ENCODE measurements at places on chromosomes 6 and 20.
A peak's percentile ranks its signal among the peaks of the same experiment; 100 is the strongest.

GRCh38 chr20:33653900-33654596 is 8.1 kb upstream of the C20orf144 start:
- no peak for DNase-seq

GRCh38 chr6:7787137-7787608 is 61.3 kb downstream of the BMP6 start:
- no peak for DNase-seq

GRCh38 chr20:46253391-46253790 is 54.9 kb downstream of the CDH22 start:
- no peak for DNase-seq

GRCh38 chr6:151068761-151069312 is 170.9 kb upstream of the AKAP12 start:
- no peak for DNase-seq

- DNase-seq = no peak
Observed at GRCh38 chr6:157398151-157398550, 17.2 kb downstream of the ZDHHC14 start.

- no peak for DNase-seq
Observed at GRCh38 chr6:14732226-14732843, 513.5 kb upstream of the JARID2 start.

- no peak for DNase-seq
Observed at GRCh38 chr20:63751471-63752271, 12.1 kb downstream of the SLC2A4RG start.

- DNase-seq = no peak
Observed at GRCh38 chr6:43125555-43125954, 45.5 kb upstream of the SRF start.

DNA sequence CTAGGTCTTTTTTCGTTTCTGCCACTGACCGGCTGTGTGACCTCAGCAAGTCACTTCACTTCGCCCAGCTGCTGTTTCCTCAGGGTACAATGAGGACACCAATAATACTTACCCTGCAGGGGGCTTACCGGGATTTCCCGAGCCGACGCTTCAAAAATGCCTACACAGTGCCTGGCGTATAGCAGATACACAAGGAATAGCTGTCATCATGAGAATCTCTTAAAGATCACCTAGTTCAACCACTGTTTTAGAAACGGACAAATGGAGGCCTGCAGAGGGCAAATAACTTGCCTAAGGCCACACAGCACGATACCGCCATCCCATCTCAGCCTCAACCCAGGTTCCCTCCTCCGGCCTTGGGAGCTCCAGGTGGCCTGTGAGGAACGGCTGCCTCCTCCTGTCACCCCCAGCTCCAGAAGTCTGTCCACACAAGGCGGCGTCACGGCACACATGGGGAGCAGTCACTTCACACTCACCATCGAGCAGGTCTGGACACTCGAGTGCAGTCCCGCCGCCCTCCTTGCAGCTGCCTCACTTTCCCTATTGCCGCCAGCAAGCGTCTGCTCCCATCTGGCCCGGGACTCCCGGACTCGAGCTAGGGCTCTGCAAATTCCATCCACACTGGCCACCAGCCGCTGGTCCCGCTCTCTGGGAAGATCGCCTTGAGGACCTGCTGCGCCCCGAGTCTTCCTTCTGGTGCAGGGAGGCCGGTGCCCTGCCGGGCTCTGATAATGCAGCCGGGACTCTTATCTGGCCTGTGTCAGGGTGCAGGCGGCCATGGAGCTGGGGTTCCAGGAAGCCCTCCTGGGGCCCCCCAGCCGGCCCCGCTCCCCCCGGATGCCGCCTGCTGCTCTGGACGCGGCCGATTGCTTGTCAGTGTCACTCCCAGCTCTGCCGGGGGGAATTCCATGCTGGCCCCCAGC is at the start of gene RIPOR3:
TSS of gene RIPOR3 (minus strand) at position 893 of the 923 bp plus-strand sequence. CDS start at position 479, 414 bp downstream.
- no peak for DNase-seq

DNA sequence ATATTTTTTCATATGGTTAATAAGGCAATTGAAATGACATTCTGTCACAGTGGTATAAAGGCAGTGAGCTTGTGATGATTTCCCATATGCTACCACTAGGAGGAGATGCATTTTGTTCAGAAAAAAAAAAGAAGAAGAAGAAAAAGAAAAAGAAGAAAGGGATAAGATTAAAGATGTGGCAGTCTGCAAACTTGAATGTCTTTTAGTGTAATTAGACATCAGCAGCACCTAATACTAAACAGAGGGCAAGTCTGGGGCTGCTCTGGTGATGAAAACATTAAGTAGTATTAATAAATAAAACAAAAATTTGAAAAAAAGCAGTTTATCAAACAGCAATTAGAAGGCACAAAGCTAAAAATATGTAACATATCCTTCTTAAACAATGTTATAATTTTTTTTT is 95.4 kb upstream of the DEFB112 start:
- no peak for DNase-seq

DNA sequence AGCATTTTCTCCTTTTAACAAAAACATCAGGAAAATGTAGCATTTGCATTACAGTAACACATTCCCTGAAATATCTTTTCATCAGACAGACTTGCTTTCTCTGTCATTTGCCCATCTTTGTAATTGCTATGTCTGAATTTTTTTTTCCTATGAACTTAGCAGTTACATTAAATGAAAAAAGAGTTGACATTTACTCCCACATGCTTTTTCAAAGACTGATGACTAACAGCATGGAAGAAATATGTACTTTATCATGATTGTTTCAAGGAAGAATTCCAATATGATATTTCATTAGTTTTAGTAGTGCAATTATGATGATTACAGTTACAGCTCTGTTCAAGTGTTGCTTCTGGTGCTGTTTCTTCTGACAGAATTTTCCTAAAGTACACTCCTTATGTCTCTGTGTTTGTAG is 864.5 kb upstream of the MAN1A1 start:
- no peak for DNase-seq

DNA sequence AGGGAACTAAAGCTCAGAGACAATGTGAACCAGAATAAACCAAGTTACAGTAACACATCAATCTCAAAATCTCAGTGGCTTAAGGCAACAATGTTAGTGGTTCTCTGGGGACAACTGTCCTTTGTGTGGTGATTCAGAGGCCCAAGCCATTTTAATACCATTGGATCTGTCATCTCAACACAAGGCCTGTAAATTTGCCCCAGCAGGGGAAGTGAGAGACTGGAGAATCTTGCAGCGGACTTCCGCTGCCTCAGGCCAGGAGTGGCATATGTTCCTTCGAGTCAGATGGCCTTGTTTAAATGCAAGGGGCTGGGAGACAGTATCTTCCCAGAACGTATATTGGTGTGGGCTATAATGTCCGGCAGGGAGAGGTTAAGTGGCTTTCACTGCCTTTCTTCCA is 126.0 kb downstream of the CD83 start:
- no peak for DNase-seq

- no peak for DNase-seq
Observed at GRCh38 chr6:25715794-25716193, 38.7 kb upstream of the SLC17A4 start.

DNA sequence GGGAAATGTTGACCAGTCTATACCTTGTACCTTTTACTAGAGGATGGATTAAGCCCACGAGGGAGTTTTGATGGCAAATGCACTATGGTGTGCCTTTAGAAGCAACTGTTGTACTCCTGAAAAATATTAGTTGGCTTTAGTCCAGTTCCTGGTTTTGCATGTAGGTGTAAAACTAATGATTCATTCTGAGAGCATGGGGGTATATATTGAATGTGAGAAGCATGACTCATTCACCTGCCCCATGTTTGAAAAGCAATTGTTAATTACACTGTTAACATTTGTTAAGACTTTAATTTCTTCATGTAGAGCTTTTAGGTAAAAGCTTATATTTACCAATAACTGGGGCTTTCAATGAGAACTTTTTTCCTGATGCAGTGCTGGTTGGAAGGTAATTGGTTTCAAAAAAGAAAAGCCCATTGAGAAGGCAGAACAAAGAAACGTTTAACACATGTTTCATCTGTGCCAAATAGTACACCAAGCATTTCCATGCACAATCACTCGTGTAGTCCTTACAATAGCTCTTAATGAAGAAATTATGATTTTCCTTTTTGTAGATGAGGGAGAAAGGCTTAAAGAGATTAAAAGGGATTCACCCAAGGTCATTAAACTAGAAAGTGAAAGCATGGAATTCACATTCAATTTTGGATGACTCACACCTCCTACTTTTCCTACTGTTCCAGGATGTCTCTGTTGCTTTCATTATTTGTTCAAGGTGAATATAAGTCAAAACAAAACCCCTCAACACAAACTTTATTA is 134.1 kb downstream of the CCDC170 start:
- no peak for DNase-seq

DNA sequence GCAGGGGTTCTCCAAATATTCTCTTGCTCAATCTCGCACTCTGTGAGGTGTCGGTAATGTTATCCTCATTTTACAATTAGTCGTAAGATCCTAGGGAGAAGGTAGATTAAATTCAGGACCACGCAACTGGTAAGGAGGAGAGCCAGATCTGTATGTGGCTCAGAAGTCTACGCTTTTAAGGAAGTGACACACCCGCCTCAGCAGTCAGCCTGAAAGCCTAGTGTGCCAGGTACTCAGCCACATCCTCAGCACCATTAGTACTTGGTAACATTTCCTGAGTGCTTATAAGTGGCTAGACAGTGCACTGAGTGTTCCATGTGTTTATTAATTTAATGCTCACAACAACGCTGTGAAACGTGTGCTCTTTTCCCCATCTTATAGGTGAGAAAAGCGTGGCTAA is 63.7 kb downstream of the DHX35 start:
- DNase-seq = no peak

- no peak for DNase-seq
Observed at GRCh38 chr6:101776919-101777350, 383.4 kb downstream of the GRIK2 start.

DNA sequence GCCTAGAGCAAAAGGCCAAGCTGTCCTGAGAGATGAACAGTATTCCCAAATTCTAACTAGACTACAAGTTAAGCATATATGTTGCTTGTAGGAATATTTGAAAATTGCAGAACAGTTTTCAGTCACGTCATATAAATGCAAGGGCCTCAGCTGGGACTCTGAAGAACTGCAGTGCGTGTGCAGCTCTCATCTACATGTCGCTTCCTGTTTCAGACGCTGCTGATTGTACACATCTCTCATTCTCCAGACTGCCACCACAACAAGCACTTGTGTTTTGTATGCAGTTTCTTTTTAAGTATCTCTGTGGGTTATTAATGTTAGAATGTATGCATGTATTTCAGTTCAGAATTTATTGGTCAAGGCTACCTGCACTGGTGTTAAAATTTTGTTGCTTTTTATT is 119.7 kb downstream of the MAP3K4 start:
- DNase-seq = no peak

- DNase-seq = no peak
Observed at GRCh38 chr6:20554326-20554725, 20.1 kb downstream of the CDKAL1 start.

DNA sequence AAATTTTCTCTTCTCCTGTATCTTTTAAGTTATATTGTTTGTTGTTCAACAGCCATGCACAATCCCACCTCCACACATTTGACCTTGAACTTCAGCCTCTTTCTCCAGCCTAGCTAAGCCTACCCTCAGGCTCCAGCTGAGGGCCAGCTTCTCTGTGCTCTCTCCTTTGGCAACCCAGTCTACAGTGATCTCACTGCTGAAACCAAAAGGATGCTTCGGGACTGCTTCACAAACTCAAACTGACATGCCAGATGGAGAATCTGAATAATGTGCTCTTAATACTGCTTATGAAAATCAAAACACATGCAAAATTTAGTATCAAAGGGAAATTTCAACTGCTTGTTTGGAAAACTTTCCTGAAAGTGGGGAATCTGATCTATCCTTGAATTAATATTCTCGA is 16.1 kb upstream of the RIN2 start:
- no peak for DNase-seq

GRCh38 chr6:100504786-100505737 is 40.3 kb upstream of the SIM1 start:
- no peak for DNase-seq

- no peak for DNase-seq
Observed at GRCh38 chr6:157789861-157790260, 33.2 kb upstream of the SNX9 start.

DNA sequence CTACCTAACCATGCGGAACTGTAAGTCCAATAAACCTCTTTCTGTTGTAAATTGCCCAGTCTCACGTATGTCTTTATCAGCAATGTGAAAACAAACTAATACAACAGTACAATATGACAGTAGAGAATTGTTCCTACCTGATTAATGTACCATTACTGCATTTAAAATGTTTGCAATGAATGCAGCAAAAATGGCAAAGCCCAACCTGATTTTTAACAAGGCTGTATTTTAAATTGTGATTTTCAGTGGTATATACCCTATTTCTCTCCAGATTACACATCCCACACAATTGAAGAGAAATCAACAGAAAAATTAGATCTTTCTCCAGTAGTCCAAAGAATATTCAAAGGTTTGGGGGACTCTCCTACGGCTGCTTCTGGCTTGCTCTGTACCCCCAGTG is 3.3 kb upstream of the PCSK2 start:
- no peak for DNase-seq

DNA sequence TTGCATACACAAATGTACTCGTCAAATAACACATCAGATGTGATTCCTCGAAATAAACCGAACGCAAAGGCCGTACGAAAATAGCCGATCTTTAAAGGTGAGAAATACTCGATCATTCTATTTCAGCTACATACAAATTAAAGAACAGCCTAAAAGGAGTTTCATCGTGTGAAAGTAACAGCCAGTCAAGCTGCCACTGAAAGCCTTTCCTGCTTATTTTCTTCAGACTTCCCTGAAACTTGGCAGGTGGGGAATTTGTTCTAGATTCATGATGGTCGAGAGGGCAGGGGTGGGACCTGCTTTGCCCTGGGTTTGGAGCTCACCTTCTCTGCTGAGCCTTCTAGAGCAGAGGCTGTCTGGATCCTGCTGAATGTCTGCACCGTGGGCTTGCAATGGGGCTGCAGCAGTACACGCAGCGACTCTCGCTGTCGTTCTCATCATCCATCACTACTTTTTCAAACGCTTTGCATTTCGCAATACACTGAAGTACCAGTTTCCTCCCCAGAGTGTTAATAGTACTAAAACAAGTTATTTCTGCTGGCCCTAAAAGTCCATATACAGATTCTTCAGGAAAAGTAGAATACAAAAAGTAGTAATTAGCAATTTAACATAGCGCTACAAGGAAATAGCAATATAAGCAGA is 16.2 kb downstream of the FOXC1 start:
- no peak for DNase-seq

DNA sequence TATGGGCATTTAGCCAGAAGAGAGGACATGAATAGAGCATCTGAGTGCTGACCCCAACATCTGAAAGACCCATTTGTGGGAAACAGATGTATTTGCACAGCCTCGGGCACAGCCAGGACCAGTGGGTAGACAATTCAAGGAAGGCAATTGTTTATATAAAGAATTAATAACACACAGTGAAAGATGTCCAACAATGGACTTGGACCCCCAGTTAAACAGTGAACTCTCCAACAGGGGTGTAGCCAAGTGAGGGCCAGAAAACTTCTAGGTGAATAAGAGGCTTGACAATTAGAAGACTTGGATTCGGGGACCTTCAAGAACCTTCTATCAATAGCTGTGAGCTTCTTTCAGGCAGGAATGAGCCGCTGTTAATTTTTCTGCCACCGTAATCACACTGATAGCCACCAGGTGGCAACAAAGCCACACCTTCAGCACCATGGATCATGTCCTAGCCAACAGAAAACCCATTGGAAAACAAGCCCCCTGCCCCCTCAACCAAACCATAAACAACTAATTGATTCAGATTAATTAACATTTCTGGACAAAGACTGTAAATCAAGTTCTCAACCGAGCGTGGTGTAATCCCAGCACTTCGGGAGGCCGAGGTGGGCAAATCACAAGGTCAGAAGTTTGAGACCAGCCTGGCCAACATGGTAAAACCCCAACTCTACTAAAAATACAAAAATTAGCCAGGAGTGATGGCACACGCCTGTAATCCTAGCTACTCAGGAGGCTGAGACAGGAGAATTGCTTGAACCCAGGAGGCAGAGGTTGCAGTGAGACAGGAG is 8.8 kb upstream of the SRSF6 start:
- DNase-seq = peak; percentile 15

- no peak for DNase-seq
Observed at GRCh38 chr6:156808287-156808686, 31.1 kb downstream of the ARID1B start.
